ENCODE measurements at places on chromosomes 1 and 21.

DNA sequence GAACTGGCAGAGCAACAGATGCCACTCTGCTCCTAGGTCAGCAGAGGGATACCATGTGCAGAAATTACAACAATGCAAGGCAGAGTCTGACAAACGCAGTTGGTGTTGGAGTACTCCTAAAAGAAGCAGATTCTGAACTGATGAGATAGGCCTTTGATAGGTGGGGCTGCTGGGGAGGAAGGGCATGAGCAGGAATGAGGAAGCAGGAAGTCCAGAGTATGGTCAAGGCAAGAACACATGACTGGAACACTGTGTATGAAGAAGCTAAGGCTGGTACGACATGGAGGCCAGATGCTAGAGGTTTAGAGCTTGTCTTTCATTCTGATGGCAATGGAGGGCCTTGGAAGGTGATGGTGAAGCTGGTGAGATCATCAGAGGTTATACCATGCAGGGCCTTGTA is 11.5 kb upstream of the THRAP3 start:
- no peak for DNase-seq

GRCh38 chr21:34885626-34886239 is 163.4 kb downstream of the RUNX1 start:
- no peak for DNase-seq

DNA sequence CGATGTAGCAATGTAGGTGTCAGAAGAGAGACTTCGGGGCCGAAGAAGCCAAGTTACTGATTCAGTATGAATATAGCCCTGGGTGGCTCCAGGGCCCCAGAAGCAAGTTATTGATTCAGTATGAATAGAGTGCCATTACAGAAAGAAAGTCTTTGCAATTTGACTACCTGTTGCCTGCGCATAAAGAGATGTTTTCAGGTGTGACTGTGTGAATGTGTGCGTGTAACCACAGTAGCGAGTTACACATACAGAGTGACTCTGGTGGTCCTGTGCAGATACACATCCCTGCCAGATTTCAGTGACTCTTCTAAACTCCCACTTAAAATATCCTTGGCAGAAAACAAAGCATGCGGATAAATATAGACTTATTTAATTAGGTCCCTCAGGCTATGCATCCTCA is 142.7 kb upstream of the CD34 start:
- no peak for DNase-seq

- no peak for DNase-seq
These were observed 178.8 kb downstream of the SYT2 start for GRCh38 chr1:202531472-202531811.

DNA sequence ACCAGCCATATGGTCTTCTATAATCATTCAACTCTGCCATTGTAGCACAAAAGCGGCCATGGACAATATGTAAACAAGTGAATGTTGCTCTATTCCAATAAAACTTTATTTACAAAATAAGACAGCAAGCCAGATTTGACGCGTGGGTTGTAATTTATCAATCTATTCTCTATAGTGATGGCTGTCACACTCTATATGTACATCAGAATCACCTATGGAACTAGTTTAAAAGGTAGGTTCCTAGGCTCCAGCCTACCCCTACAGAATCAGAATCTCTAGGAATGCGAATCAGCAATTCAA is 7.7 kb downstream of the BCL2L15 start:
- no peak for DNase-seq

DNA sequence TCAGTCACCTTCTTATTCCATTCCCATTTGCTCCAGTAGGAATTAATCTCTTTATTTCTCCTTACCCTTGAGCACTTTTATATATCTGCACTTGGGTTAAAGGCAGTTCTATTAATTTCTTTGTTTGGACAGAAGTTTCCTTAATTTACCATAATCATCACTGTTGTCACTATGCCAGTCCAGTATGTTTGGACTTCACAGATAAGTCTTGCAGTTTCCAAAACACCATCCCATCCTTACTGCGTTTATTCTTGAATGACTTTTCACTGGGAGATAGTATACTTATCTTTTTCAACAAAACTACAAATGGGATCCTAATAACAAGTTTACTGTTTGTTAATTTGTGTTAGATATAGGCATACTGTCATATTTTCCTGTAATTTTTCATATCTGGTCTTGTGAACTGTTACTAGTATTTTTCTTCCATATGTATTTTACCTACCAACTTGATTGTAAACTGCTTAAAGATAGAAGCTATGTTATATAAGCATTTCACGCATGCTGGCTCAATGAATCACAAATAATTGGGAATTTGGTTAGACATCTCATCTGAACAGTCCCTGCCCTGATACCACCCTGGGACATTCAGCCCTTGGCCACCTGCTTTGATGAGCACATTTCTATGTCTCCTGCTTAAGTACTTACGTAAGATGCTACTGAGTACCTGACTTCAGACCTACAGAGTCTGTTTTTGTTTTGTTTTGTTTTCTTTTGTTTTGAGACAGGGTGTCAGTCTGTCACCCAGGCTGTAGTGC is 78.2 kb downstream of the OLFML2B start:
- no peak for DNase-seq

DNA sequence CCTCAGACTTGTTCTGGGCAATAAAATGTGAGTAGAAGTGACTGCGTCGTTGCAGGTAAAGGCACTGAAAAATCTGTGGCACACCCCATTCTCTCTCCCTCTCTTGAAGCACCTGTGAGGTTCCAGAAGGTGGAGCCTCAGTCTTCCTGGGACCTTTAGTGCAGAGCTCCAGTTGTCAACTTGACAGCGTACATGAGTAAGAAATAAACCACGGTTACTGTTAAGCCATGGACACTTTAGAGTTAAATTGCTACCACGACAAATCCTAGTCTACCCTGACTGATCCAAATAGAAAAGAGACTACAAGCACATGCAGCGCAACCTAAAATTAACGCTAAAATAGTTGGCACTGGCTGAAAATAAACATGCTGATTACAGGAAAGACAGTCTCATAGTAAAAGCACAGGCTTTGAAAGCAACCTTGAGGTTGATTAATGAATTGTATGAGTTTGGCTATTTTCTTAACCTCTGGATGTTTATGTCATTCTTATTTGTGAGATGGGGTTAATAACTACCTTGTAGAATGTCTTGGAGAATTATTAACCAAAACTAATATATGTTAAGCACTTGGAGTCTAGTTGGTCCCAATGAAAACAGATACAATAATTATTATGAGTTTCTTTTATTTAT is 93.0 kb upstream of the PLPPR4 start:
- no peak for DNase-seq

- DNase-seq, result no peak
These were observed 26.3 kb upstream of the NHLH2 start for GRCh38 chr1:115867216-115867615.
